ENCODE measurements at places on chromosomes 3 and 15.

- no peaks in the 10 kb centered on the region for H3K36me3 ChIP-seq
- no peaks in the 10 kb centered on the region for H3K27me3 ChIP-seq
- no peak for DNase-seq
These were observed 4.1 kb upstream of the COX17 start for GRCh38 chr3:119681279-119681678.

DNA sequence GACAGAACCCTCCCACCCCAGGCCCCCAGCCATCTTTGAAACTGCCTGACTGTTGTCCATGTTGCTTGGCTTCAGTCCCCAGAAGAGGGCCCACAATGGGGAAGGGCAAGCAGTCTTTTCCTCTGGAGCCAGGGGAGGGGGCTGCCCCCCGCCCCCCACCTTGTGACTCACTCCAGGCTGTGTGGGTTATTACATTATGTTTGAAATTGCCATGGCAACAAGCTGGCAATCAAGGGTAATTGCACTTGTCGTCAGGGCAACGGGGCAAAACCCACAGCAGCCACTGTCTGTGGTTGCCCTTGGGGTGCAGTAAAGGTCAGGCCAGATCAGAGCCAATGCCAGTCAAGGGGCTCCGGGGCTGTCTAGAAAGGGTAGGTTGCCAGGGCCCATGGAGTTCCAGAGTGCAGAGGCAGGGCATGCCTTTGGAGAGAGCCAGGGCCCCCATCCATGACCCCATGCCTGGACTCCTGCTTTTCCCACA is 3.1 kb upstream of the CAMKV start:
- no peaks in the 10 kb centered on the region for H3K36me3 ChIP-seq
- no peak overlapping the region for H3K27ac ChIP-seq
- no peaks in the 10 kb centered on the region for H3K4me1 ChIP-seq
- DNase-seq: no peak
- peaks cover 39% of the 10 kb centered on the region for H3K27me3 ChIP-seq

DNA sequence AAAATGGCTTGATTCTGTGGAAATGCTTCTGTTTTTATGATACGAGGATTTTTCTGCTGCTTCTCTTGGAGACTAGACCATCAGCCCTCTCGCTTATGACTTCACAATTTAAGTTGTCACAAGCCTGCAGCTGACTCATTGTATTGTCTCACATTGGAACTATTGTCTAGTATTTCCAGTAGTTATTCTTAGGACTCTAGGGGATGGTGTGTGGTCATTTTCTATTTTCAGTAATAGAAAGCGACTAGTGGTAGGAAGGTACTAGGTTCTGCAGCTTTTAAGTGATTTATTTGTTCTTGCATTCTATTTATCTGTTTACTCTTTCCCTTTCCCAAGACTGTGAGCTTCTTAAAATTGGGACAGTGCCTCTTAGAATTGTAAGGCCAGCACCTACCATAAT is 66.3 kb upstream of the CRTC3 start:
- no peak overlapping the region for H3K27ac ChIP-seq
- H3K27me3 ChIP-seq: no peaks in the 10 kb centered on the region
- no peak overlapping the region for H3K4me3 ChIP-seq
- DNase-seq: no peak
- peaks cover 7% of the 10 kb centered on the region for H3K4me1 ChIP-seq
- peaks cover 73% of the 10 kb centered on the region for H3K36me3 ChIP-seq

- no peaks in the 10 kb centered on the region for H3K27me3 ChIP-seq
- peaks cover 62% of the 10 kb centered on the region for H3K36me3 ChIP-seq
- no peak for DNase-seq
- H3K4me1 ChIP-seq: no peaks in the 10 kb centered on the region
These were observed 11.7 kb downstream of the NKTR start for GRCh38 chr3:42612217-42612616.

DNA sequence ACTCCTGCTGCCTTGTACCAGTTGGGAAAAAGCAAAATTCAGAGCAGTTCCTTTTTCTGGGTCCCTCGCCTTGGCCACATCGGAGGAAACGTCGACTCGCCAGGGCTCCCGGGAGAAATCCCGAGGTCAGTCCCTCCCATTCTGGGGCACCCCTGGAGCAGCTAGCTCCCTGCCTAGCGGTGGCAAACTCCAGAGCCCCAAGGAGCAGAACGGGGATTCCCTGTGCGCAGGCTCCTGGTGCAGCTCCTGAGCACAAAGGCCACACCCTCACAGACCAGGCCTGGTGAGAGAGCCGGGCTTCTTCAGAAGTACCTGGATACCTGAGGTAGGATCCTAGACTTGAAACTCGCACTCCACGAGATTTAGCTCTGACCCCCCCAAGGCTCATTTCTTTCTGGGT is 2.6 kb downstream of the LRRC3B start:
- no peak overlapping the region for H3K27ac ChIP-seq
- DNase-seq: peak; percentile 66
- peaks cover 3% of the 10 kb centered on the region for H3K4me1 ChIP-seq
- no peaks in the 10 kb centered on the region for H3K36me3 ChIP-seq

GRCh38 chr3:194123726-194124125 is 12.2 kb upstream of the HES1 start:
- no peaks in the 10 kb centered on the region for H3K36me3 ChIP-seq
- no peaks in the 10 kb centered on the region for H3K27me3 ChIP-seq
- no peak overlapping the region for H3K27ac ChIP-seq
- DNase-seq: no peak
- no peak overlapping the region for H3K4me3 ChIP-seq

DNA sequence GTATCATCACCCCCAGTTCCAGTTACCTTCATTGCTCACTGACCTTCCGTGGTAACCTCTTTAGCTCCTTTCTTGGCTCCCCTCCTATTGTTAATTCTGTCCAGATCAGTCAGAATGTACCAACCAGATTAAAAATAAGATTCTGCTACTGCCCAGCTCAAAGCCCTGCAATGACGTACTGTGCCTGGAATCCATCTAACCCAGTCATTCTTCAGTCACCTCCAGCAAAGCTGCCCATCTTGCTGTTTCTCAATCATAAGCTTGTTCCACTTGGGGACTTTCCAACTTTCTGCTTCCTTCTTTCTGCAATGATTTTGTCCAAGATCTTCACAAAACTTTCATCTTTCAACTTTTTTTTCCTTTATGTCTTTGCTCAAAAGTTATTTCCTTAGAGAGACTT is 512.0 kb upstream of the ZNF385D start:
- H3K4me3 ChIP-seq: no peak overlapping the region
- no peak overlapping the region for H3K27ac ChIP-seq
- no peaks in the 10 kb centered on the region for H3K27me3 ChIP-seq
- no peak for DNase-seq
- no peaks in the 10 kb centered on the region for H3K36me3 ChIP-seq

- H3K27ac ChIP-seq: no peak overlapping the region
- H3K36me3 ChIP-seq: no peaks in the 10 kb centered on the region
- H3K4me1 ChIP-seq: peaks cover 15% of the 10 kb centered on the region
- no peaks in the 10 kb centered on the region for H3K27me3 ChIP-seq
These were observed 458.4 kb upstream of the ADAMTS9 start for GRCh38 chr3:65146179-65146578.

GRCh38 chr15:58521293-58521991 is 89.7 kb downstream of the LIPC start:
- H3K4me3 ChIP-seq: no peak overlapping the region
- peak; percentile 76 for DNase-seq
- H3K27ac ChIP-seq: no peak overlapping the region

- no peaks in the 10 kb centered on the region for H3K36me3 ChIP-seq
- DNase-seq: no peak
- H3K27me3 ChIP-seq: no peaks in the 10 kb centered on the region
- H3K4me1 ChIP-seq: no peaks in the 10 kb centered on the region
- no peak overlapping the region for H3K27ac ChIP-seq
These were observed 730 bp downstream of the FETUB start for GRCh38 chr3:186640929-186641328.

GRCh38 chr3:163523375-163523774 is 1554.9 kb downstream of the SI start:
- H3K4me1 ChIP-seq: no peaks in the 10 kb centered on the region
- H3K4me3 ChIP-seq: no peak overlapping the region
- H3K27me3 ChIP-seq: no peaks in the 10 kb centered on the region
- no peak overlapping the region for H3K27ac ChIP-seq
- no peaks in the 10 kb centered on the region for H3K36me3 ChIP-seq

- no peak for DNase-seq
- H3K4me1 ChIP-seq: no peaks in the 10 kb centered on the region
- no peak overlapping the region for H3K27ac ChIP-seq
- H3K4me3 ChIP-seq: no peak overlapping the region
These were observed 24.9 kb downstream of the BLM start for GRCh38 chr15:90742087-90742486.

All from endodermal cell (in vitro differentiated cells).